ENCODE measurements at places on chromosomes 13 and 19.

- no peak for DNase-seq
Observed at GRCh38 chr19:50906217-50906616, 5.0 kb downstream of the KLK4 start.

- DNase-seq, result no peak
Observed at GRCh38 chr19:408902-409515, at the start of gene C2CD4C. TSS of gene C2CD4C (minus strand) at chr19:409147. CDS start at chr19:408361, 786 bp downstream.

DNA sequence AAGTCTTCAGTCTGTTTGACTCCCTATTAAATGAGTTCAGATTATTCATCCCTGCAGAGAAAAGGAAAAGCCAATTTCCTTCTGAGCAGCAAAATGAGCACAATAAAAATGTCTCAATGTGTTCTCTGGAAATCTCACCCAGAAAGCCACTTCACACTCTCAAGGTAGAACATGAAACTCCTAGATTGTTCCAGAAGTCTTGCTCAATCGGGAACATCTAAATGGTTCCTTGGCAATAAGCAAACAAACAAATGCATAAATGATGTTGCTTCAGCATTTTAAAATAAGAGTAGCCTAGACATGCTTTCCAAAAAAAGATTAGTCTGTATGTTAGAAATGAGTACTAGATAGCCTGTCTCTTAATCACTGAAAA, 59.7 kb upstream of the TNFRSF19 start:
- DNase-seq, result no peak

DNA sequence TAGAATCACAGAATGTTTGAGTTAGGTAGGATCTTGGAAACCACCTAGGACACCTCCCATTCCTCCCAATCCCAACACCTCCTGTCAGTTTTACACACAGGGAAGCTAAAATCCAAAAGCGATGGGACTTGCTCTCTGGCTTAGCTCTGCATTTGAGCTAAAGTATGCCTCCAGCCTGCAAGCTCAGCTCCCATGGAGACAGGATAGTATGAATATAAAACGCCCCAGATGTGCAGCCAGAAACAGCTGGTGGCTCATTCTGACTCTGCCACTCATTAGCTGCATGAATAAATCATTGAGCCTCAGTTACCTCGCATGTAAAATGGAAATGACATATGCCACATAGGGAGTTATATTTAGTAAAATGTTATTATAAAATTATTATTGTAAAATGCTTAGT, 336.0 kb downstream of the SUCLA2 start:
- no peak for DNase-seq

- DNase-seq, result no peak
Observed at GRCh38 chr19:51691074-51691583, 2.0 kb upstream of the SPACA6 start.

GRCh38 chr13:43978688-43979087, 99.0 kb downstream of the LACC1 start:
- no peak for DNase-seq

GRCh38 chr13:45199711-45200110, 1.1 kb downstream of the KCTD4 start:
- no peak for DNase-seq

- DNase-seq, result no peak
Observed at GRCh38 chr13:33083054-33083453, 66.8 kb downstream of the KL start.

GRCh38 chr13:28448651-28449358, 46.1 kb downstream of the FLT1 start:
- no peak for DNase-seq

GRCh38 chr13:83423381-83423780, 458.9 kb downstream of the SLITRK1 start:
- no peak for DNase-seq

- DNase-seq, result no peak
Observed at GRCh38 chr13:100131863-100132574, 43.1 kb downstream of the PCCA start.

DNA sequence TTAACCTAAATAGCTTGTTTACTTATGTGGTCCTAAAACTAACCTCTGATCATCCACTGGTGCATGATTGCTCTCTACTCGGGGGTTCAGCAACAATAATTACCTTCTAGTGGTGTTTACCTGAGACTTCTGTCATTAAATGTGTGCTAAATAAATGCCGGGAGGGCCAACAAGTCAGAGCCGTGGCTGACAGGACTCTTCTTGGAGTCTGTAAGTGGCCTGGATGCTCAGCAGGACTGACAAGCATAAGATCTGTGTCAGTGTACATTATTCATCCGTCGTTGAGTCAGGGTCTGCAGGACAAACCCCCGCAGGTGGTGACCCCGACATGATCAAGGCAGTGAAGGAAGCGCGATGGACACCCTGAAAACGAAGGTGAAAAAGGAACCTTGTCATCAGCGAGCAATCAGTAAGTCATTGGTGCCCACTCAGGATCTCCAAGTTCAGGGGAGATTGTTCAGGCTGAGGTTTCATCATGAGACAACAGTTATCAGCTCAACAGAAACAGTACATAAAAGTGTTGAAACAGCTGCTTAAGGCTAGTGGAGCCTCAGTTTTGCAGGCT, 1466.9 kb downstream of the UQCRFS1 start:
- DNase-seq, result no peak

GRCh38 chr13:37701306-37701705, 102.7 kb upstream of the POSTN start:
- DNase-seq, result no peak

DNA sequence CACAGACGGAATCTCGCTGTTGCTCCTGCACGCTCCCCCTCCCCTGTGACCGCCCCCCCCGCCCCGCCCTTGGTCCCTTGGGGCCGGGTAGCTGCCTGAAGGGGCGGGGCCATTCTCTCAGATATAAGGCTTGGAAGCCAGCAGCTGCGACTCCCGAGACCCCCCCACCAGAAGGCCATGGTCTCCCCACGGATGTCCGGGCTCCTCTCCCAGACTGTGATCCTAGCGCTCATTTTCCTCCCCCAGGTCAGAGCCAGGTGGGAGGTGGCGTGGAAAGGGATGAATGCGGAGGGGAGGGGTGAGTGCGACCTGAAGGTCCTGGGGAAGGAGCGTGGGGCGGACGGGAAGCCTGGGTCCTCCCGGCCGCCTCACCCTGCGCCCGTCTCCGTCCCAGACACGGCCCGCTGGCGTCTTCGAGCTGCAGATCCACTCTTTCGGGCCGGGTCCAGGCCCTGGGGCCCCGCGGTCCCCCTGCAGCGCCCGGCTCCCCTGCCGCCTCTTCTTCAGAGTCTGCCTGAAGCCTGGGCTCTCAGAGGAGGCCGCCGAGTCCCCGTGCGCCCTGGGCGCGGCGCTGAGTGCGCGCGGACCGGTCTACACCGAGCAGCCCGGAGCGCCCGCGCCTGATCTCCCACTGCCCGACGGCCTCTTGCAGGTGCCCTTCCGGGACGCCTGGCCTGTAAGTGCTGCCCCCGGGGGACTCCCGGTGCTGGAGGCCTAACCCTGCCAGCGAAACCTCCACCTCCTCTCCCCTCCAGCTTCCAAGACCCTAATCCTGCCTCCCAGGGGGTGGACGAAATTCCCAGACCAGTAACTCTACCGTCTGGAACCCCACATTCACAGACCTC, at the start of gene DLL3:
DLL3 (plus strand) TSS at position 150 of the 845 bp plus-strand sequence; CDS start at position 178, 28 bp downstream.
- no peak for DNase-seq

DNA sequence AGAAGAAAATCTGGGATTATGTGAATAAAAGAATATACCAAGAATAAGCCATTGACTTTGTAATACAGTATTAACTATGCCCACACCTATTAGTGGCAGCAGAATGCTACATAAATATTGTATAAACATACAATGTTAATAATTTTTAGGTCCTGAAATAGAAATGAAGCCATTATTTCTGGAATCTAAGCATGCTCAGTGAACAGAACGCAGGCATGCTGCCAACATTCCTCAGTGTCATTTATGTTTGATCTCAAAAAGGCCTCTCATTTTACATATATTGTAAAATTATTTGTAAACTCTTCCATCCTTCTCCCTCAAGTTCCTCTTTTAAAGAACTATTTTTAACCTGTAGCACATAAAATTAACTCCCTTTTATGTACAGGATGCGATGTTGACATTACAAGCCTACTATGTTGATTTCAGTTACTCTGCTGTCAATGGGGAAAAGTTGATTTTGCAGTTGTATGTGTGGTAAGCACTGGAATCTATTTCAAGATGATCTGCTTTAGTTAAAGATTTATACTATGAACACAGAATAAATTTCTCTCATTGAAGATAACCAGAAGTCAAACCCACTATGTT, 118.8 kb downstream of the VWA8 start:
- DNase-seq, result no peak

GRCh38 chr13:47033216-47033615, 136.4 kb upstream of the HTR2A start:
- no peak for DNase-seq

DNA sequence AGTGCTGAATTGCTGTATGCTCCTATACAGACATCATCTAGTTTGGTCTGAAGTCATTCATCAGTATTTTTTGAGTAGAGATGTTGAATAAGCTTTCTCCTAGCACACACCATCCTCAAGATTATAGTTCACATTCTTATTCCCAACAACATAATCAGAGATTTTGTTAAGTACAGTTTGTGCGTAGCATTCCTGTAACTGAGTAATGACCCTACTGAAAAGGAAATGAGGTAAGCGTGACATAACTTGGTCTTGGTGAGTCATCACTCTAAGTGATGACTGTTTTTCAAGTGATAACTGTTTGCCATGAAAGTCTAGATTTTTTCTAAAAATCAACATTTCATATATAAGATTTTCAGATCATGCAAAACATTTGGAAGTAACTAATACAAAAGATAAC, 18.5 kb upstream of the FAM216B start:
- DNase-seq, result no peak

DNA sequence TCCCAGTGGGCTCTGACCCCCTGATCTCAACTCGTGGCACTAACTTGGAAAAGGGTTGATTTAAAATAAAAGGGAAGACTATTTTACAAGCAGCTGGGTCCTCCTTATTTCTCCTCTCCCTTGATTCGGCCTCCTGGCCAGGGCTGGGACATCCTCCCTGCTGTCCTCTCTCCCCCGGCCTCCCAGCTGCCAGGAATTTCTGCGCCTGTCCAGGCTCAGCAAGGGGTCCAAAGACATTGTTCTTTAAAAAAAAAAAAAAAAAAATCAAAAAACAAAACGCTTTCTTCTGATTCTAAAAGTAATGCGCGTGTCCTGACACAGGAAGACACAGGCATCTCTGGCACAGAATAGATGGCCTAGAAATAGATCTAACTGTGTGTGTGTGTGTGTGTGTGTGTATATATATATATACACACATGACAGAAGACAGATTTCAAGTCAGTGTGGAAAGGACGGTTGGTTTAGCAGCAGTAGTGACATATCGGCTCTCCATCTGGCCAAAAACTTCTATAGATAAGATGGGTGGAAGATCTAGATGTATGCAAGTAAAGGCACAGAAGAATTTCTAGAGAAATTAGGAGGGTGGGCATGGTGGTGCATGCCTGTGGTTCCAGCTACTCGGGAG, 12.3 kb upstream of the LENG8 start:
- no peak for DNase-seq

GRCh38 chr13:113625965-113626721, 31.9 kb downstream of the ATP4B start:
- no peak for DNase-seq

All from activated effector memory CD4-positive, alpha-beta T cell treated with Interleukin-2 at 50 U/mL for 16 hours (primary cell).